ENCODE measurements at places on chromosomes 1 and 21.

DNA sequence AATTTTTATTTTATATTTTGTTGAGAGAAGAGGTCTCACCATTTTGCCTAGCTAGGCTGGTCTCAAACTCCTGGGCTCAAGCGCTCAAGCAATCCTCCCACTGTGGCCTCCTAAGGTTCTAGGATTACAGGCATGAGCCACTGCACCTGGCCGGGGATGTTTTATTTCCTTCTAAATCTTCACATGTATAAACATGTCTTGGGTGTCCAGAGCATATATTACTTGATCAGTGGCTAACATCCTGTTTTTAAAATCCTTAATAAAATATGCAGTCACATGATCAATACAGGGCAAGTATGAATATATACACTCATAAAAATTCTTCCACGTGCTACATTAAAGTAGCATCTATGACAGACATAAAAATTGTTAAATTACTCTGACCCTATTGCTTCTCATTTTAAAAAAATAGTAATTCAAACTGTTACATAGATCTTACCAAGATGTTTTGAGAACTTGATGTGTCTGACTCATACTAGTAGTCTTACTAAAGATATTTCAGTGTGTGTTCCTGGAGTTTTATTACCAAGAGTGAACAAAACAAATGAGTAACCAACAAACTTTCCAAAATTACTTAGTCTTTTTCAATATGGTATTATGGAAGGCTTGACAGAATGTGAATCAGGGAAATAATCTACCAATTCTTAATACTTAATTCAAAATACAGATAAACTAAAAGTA lies 222.5 kb downstream of the SLC45A1 start:
- DNase-seq = no peak

DNA sequence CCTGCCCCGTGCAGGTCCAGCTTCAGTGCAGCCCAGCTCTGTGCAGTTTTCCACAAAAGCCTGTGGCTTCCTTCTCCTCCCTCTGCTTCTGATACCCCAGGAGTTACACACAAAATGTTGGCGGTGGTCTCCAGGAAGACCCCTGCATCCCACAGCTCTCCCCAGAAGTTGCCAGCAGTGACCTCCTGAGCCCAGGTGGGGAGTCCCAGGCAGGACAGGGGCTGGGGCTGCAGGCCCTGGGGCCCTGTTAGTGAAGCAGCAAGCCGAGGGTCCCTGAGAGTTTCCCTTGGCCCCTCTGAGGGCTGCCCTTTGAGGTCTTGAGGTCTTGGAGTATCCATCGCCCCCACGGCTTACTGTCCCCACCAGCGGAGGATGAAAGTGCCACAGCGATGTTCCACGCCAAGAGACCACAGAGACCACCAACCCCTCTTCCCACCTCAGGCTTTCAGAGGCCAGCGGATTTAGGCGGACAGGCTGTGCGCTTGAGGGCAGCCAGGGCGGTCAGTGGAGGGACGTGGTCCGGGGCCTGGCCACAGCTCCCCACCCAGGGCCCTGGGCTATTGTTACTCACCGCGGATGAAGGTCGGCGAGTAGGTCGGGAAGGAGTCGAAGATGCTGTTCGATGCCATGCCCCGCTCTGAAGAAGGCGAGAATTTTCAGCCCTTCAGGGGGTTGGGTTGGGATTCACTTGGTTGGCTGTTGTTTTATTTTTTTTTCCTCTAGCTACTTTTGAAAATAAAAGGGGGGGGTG lies 34.0 kb upstream of the RUNX3 start:
- no peak for DNase-seq

GRCh38 chr1:58011978-58012377 lies 534.5 kb downstream of the OMA1 start:
- DNase-seq = no peak

GRCh38 chr1:231860221-231861088 lies 233.9 kb downstream of the DISC1 start:
- no peak for DNase-seq

- no peak for DNase-seq
Measured at GRCh38 chr1:174967845-174968705, 31.7 kb upstream of the CACYBP start.

DNA sequence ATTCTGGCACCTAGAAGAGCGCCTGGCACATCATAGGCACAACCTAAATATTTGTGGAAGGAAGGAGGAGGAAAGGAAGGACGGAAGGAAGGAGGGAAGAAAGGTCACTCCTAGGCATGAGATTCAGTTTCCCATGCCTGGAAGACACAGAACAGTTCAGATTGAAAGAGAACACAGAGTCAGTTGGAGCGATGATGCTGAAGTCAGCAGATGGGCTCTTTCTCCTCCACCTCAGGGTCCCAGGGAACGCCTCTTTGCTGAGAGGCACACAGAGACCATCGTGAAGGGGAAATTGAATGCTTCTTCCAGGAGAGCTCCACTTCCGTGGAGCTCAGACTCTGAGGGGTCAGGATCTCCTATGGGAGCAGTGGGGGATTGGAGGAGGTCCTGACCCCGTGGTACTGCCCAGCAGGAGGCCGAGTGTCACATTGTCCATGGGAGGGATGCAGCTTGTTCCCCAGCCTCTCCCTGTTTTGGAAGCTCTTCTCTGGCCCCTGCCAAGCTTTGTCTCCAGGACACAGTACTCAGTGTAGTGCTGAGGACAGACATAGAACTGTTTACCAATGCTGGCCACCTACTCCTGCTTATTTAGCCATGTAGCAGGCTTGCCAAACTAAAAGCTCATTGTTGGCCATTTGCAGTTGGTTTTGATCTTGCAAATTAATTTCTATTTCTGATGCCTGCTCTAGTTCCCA lies 2.4 kb downstream of the MYBPHL start:
- no peak for DNase-seq

- DNase-seq = no peak
Measured at GRCh38 chr1:155301342-155301841, at the start of gene PKLR. PKLR (minus strand) TSS chr1:155301438; CDS start chr1:155301395, 43 bp downstream.

DNA sequence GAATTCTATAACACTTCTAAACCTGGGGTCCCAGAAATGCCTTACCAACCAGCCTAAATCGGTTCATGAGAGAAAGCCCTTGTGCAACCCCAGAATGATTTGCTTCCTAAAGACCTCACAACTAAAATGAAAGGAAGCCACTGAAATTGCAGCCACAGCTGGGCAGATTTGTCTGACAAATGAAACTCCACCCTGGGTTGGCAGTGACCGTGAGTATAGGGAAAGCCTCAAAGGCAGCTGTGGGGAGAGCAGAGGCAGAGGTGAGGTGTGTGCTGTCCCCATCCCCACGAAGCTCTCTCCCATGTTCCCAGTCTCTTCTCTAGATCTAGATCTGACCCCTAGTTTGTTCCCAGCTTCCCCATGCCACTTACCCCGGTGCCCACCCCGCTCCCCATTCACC lies 23.1 kb downstream of the RHBDL2 start:
- no peak for DNase-seq

DNA sequence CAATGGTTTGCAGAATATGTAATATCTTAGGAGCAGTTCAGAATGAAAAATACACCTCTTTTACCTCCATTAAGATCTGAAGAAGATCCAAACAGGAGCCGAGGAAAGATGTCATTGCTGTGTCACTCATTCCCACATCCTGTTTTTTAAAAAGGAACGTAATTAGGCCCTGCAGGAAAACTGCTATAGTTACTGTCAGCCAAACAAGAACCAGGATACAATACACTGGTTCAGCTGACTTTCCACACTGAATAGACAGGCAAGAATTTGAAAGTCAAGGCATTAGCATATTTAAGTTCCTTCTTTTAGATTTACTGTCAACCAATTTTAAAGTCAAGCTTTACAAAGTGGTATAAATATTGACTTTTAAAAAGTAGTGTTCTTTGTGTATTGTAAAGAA lies 63.8 kb downstream of the IARS2 start:
- no peak for DNase-seq

DNA sequence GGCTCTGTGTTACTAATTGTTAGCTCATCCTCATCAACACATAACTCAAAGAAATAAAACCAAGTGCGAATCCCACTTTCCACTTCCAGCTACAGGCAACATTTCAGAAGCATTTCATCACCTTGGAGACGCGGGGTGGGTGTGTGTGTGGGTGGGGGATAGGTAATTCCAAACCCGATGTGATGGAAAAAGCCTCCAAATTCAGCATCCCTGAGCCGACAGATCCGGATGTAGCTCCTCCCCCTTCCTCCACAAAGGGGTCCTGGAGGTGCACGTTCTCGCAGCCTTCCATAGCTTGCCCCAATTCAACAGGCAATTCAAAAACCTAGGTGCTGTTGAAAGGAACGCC lies 486 bp downstream of the HSPA13 start:
- DNase-seq = no peak

GRCh38 chr1:22142315-22143064 lies 407 bp downstream of the WNT4 start:
- no peak for DNase-seq
